ENCODE measurements at places on chromosomes 7 and 10.

- DNase-seq = no peak
Observed at GRCh38 chr10:57102236-57102635, 741.2 kb upstream of the ZWINT start.

DNA sequence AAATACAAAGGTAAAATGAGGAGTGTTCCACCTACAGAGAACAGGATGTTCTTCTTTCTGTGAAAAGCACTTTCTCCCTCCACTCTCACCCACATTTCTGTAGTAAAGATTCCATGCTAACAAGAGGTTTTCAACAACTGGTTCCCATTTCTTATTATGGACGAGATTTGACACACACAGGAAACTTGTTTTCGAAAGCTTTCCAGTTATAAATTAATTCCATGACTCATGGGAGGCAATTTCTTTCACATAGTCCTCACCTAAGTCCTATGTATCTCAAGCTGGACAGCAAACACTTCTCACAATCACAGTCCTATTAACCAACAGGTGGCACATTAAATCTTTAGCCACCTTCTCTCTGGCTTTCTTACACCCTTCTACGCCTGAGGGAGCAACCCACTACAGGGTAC lies 24.5 kb downstream of the RAPGEF5 start:
- DNase-seq = no peak

DNA sequence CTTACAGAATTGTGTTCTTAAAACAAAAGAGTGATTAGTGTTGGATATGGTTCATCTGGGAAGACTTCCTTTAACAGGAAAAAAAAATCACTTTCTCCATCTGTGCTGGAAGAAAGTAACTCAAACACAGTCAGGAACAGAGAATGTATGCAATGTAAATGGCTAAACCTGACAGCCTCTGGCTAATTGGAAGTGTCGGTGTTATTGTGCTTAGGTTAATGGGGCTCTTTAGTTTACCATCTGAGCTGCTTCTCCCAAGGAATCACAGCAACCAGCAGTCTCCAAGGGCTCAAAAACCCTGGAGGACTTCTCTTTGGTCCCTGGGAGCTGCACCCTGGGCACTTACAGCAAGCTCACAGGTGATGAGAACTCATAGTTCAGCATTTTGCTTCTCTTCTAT lies 724.5 kb downstream of the LRMDA start:
- no peak for DNase-seq

- DNase-seq = no peak
Observed at GRCh38 chr7:89943525-89944050, 210.7 kb upstream of the STEAP1 start.

GRCh38 chr10:70909326-70909935 lies 21.1 kb upstream of the PCBD1 start:
- no peak for DNase-seq

DNA sequence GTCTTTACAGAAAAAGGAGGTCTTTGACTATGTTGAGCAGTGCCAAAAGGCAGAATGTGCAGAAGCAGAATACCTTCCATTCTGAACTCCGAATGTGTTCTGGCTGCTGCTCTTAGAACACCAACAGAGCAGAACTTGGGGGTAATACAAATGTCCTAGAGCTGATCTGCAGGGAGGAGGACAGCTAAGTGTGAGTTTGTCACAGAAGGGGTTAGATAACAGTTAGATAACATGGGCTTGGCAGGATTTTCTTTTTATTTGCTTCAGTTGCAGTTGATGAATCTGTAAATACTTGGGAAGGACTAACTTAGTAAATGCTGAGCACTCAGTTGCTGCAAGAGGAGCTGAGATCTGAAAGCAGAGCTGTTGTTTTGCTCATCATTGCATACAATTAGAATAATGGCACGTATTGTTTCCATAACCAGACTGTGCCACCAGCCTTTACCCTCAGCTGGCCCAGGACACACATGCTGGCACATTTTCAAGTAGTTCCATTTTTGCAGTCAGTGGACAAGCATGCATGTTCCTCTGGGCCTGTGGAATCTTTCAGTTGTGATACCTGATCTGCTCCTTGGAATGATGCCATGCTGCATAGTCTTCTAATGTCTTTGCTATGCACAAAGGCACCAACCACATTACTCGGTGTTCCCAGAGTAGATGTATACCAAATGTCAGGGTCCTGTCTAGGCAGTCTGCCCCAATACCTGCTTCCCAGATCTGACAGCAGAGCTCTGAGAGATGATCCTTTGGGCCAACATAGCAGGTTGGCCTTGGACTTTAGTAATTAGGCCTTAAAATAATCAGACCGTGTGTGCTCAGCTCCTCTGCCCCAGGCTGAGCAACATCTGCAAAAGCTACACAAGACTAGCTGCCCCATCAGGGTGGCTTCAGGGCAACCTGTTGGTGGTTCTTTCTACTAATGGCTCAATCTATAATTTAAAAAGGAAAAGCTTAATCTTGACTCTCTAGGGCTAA lies 55.7 kb downstream of the GSDME start:
- DNase-seq = no peak

GRCh38 chr10:98910546-98910945 lies 325.1 kb downstream of the HPSE2 start:
- no peak for DNase-seq

DNA sequence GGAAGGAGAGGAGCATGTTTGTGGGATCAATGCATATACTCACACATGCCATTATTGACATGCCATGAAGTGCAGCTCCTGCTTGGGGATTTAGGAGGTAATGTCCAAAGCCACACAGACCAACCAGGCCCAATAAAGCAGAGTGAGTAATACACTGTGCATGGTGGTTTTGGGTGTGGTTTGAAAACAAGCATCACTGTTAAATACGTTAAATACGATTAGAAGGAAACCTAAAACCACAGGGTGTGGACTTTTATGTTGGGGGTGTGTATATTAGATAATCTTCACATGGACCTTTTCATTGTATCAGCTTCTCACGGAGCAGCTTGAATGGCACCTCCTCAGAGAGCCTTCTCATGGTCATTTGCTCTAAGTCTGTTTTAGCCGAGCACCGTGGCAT lies 10.4 kb upstream of the EIF3A start:
- DNase-seq = no peak

GRCh38 chr10:52652431-52653262 lies 119.9 kb downstream of the MBL2 start:
- DNase-seq = no peak

- no peak for DNase-seq
Observed at GRCh38 chr7:12612622-12613021, 42.1 kb downstream of the SCIN start.
